ENCODE measurements at places on chromosomes 3 and 15.

DNA sequence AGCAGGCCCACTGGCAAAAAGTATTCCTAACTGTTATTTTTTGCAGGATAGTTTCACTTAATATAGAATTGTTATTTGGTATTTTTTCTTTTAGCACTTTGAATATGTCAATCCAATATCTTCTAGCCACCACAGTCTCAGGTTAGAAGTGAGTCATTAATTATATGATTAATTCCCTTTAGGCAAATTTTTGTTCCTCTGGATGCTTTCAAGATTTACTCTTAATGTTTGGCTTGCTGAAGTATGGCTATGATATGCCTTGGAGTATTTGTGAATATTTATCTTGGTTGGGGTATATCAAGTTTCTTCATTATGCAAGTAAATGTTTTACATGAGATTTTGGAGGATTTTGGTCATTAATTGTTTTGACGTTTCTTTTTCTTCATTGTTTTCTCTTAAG lies 152.1 kb upstream of the ALCAM start:
- peak; percentile 39 for DNase-seq

DNA sequence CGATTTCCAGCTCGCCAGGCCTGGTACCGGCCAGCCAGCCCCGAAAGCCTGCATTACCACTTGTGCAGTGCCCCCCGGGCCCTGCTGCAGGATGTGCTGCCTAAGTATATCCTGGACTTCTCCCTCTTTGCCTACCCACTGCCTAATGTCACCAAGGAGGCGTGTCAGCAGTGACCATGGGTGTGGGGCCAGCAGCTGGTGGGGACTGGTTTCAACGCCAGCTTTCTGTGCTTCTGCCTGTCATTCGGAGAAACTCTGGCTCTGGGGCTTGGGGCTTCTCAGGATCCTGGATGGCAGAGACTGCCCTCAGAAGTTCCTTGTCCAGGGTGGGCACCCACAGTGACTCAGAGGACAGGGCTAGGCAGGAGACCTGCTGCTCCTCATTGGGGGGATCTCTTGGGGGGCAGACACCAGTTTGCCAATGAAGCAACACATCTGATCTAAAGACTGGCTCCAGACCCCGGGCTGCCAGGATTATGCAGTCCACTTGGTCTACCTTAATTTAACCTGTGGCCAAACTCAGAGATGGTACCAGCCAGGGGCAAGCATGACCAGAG lies 1.5 kb downstream of the CHST14 start:
- no peak for DNase-seq

GRCh38 chr3:124514683-124515082 lies 215.6 kb upstream of the UMPS start:
- DNase-seq = peak; percentile 49

GRCh38 chr3:118180853-118181252 lies 853.8 kb downstream of the IGSF11 start:
- DNase-seq = no peak

- DNase-seq = no peak
These were observed 197.0 kb upstream of the KCNH8 start for GRCh38 chr3:18951333-18951732.

DNA sequence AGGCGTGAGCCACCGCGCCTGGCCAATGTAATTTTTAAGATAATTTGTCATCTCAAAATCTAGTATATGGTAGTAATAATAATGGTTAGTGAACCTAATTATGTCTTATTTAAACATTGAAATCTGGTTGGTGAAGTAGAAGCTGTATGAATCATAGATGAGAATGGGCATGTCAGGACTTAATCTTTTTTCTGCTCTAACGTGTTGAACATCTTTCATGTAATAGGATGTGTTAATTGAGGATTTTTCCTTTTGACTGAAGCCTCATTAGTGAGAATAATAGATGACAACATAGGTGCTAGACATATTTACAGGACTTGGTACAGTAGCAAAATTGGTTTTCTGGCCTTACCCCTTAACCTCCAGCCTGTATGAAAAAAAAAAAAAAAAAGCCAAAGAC lies 835.6 kb downstream of the IGSF11 start:
- peak; percentile 87 for DNase-seq

DNA sequence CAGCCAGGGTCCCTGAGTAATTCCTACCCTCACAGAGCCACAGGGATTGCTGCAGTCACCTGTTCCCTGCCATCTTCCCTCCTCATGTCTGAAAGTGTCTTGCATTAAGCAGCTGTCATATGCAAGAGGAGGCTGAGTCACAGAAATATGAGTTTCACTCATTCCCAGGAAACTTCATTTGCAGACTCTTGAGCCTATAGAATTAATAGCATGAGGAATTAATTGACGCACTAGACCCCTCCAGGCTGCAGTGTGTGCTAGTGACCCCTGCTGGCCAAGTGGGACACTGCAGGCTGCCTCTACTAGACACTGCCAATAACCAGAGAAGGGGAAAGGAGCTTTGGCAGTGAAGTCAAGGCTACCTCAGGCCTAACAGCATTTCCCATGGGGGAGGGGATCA lies 50.6 kb upstream of the SLC6A1 start:
- DNase-seq = peak; percentile 62

GRCh38 chr3:11275926-11276325 lies 3.7 kb downstream of the ATG7 start:
- DNase-seq = no peak

DNA sequence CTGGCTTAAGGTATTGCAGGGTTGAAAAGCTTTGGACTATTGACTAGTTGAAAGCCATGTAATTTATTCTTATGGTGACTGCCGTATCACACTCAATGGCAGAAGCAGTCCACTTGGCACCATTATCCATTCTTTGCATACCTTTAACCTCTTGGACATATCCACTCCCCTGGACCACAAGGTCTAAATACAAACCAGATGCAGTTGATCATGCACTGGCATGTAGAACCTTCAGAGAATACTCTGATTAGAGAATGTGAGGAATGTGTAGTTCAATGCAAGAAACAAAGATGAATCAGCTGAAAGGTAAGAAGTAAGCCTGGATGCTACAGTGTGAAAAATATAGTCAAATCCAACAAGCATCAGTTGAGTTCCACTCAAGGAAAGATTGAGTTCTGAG lies 93.1 kb downstream of the FRMD5 start:
- peak; percentile 70 for DNase-seq

DNA sequence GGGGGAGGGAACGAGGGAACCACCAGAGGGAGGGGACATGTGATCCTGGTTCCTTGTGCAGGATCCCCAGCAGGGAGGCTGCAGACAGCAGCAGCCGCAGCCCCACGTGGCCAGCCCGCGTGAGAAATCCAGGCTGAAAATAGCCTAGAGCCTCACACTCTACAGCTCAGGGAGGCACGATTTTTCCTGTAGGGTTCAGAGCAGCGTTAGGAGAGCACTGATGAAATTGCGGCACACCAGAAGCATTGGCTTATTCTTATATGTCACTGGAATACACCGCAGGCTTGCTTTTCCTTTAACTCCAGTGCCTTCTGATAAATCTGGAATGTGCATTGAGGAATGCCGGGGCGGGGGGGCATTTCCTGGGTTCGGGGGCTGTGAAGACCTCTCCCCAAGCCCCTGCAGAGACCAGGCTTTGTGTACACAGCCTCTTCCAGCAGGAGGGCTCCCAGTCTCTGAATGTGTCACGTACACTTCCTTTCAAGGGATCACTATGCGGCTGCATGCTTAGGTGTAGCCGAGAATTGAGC lies 193.0 kb downstream of the ATP10A start:
- DNase-seq = no peak

GRCh38 chr3:36206956-36207580 lies 173.2 kb upstream of the STAC start:
- no peak for DNase-seq

DNA sequence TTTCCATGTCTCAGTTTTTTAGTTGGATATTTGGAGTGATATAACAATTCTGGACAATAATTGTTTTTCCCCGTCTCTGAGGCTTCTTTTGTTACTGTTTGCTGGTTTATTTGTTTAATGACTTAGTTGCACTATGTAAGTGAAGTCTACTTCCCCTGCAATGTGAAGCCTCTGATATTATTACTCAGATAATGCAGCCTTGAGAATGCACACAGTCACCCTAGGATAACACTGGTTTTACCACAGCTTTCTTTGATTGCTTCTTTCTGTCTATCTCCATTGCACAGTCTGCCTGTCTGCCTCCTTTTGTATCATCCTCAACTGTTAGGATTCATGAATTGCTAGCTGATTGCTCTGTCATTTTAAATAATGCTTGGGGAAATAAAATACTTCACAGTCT lies 208.7 kb upstream of the ROBO1 start:
- peak; percentile 25 for DNase-seq

GRCh38 chr3:41565948-41566514 lies 366.7 kb downstream of the CTNNB1 start:
- DNase-seq = no peak

- DNase-seq = peak; percentile 89
These were observed 132.9 kb downstream of the TPRG1 start for GRCh38 chr3:189304465-189305351.

DNA sequence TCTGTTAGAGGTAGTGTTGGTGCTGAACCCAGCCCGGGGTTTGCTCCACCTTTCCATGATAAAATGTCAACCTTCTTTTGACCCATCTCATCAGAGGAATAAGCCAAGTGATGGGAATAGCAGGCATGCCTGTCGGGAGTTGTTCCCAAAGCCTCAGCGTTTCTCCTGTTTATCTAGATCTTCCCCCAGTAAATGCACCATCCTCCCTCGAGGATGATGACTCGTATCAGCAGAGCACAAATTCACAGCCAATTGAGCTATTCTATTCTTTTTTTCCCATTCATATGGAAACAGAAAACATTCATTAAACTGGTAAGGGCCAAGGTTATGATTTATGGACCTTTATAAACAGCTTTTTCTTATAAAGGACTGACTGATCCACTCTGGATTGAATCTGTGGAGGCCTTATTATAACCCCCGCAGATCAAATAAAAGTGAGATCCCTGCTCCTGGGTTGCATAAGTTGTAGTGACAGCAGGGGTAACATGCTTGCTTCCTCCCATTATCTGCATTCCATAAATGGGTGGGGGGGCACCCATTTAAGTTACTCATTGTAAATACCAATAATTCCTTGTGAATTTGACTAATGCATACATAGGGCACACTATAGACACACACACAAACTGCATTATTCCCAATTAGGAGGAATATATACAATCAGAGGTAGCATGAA lies 207.3 kb downstream of the PLCL2 start:
- no peak for DNase-seq

DNA sequence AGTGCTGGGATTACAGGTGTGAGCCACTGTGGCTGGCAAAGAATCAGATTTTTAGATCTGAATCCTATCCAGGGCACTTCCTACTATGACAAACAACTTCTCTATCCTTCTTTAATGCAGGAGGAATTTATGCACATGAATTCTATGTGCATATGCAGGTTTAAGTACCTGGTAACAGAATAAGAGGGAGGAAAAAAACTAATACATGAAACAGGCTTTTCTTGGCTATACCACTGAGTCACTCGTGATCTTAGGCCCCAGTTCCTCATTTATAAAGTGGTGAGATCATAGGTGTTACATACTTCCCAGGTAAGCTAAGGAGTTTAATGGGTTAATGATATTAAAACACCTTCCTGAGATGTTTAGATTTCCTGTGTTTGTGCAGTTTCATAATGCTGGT lies 108.2 kb downstream of the TP63 start:
- peak; percentile 73 for DNase-seq

DNA sequence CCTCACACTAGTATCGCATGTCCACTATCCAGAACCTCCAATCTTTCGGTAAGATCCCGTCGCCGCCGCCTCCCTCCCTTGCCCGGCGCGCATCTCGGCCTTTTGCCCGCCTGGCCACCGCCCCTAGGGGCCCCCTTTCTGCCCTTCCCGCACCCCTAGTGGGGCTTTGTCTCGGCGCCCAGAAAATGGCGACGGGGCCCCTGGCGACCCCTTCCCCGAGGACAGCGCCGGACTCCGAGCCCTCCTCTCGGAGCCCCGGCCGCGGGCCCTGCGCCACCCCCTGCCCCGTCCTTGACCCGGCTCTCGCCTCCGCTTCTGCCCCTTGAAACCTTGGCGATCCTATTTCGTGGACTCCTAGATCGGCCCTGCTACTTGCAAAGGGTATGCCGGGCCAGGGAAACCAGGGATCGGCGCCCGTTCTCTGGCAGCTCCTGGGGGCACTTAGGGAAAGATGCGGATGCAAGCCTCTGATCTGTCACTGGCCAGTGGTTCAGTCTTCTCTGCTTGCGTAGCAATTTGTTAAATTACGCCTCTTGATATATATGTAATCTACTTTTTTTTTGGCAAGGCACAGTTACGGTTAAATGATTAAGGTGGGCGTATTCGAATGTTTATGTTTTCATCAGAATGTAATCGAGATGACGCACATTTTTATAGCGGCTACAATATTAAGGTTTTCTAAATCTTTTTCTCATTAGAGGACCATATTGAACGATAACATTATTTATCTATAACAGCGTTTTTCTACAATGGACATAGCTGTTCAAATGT lies 603 bp downstream of the EIF1B start:
- DNase-seq = peak; percentile 45

DNA sequence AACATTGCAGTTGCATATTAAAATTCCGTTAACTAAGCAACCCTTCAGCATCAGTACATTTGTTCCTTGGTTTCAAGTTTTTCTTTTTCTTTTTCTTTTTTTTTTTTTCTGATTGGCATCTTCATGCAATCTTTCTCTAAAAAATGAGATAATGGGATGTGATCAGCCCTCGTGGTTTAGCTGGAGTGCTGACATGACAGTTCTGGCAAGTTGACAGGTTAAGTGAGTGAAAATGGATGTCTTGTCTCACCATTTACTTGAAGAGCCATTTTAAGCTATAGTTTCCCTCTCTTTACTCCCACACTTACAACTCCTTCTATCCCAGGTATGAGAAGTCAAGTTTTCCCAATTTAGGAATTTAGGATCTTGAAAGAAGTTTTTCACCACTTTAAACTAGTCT lies 495.2 kb downstream of the ROBO2 start:
- DNase-seq = no peak

GRCh38 chr3:176521531-176522175 lies 675.6 kb downstream of the TBL1XR1 start:
- DNase-seq = no peak

GRCh38 chr3:100825574-100825973 lies 116.3 kb downstream of the TFG start:
- DNase-seq = peak; percentile 8

DNA sequence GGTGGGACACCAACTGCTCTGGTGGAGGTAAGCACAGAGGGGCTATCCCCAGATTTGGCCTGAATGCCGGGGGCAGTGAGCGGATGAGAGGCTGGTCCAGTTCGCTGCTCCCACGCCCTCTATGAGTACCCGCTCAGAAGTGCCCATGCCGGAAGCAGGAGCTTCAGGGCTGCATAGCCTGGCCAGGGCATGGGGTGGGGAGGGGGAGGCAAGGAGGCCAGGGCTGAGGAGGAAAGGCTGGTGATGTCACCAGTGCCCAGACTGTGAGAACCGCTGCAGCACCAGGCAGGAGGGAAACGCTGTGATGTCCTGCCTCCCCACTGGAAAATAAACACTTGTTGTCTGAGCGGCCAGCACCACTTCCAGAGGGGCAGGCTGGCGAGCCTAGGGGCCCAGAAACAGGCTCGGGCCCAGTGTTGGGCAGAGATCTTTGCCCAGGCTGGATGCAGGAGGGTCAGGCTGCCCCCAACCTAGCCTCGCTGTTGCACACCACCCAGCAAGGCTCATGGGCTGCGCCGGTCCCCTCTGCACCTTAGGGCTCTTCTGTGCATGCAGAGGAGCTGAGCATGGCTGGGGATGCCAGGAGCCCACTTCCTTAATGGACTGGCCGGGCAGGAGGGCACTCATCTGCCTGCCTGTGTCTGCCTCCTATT lies 10.9 kb upstream of the DLL4 start:
- DNase-seq = no peak

- peak; percentile 42 for DNase-seq
These were observed 810.3 kb downstream of the VGLL3 start for GRCh38 chr3:86180696-86181095.
